ENCODE measurements at places on chromosomes 2 and 18. TPM values are rescaled to one million over a fixed set of nuclear protein-coding genes. Genes with fewer than 3 reads are reported as not detected.

DNA sequence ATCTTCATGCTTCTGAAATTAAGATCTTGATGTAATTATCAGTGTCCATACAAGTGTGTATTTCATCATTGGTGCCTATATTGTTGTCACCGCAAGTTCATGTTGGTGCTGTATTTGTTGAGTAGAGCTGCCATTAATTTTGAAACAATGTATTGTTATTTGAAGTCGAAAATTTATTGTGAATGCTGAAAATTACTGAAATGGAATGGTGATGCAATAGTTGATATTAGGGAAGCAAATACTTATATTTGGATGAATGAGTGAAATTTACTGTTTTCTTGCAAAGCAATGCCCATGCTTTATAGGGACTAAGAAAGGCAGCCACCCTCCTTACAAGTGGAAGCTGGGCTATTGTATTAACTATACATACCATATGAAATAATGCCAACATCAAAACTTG is 41.6 kb downstream of the SERPINB8 start:
- peaks cover 10% of the 10 kb centered on the region for H3K27me3 ChIP-seq
- no peaks in the 10 kb centered on the region for H3K36me3 ChIP-seq
- no peak overlapping the region for H3K27ac ChIP-seq
- no peaks in the 10 kb centered on the region for H3K4me1 ChIP-seq
- H3K4me3 ChIP-seq = no peak overlapping the region
- DNase-seq = no peak

DNA sequence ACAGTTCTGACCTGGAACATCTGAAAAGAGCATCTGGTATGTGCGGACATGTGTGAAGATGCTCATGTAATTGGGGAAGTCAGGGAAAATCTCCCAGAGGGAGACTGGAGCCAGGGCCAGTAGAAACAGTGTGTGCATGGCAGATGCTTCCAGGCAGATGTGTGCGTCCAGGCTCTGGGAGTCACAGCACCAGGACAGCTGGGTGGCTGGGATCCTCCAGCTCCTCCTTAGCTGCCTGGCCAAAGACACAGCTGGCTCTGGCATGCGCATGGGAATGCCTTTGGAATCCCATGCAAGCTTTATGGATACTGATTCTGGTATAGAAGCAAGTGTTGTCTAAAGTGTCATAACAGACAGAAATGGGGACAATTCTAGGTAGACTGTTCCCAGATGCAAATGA is 369.7 kb downstream of the INSIG2 start:
- H3K27ac ChIP-seq = no peak overlapping the region
- no peak overlapping the region for H3K4me3 ChIP-seq
- no peaks in the 10 kb centered on the region for H3K27me3 ChIP-seq
- no peaks in the 10 kb centered on the region for H3K36me3 ChIP-seq

DNA sequence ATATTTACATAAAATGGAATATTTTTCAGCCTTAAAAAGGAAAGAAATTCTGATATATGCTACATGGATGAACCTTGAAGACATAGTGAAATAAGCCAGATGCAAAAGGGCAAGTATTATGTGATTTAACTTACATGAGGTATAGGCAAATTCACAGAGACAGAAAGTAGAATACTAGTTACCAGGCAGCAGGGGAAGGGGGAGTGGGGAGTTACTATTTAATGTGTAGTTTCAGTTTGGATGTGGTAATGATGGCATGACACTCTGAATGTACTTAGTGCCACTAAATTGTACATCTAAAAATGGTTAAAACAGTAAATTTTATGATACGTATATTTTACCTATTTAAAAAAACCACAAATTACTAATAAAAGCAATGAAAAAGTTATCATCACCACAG is 12.1 kb downstream of the METTL4 start:
- H3K4me1 ChIP-seq = no peaks in the 10 kb centered on the region
- no peak overlapping the region for H3K4me3 ChIP-seq
- DNase-seq = no peak

DNA sequence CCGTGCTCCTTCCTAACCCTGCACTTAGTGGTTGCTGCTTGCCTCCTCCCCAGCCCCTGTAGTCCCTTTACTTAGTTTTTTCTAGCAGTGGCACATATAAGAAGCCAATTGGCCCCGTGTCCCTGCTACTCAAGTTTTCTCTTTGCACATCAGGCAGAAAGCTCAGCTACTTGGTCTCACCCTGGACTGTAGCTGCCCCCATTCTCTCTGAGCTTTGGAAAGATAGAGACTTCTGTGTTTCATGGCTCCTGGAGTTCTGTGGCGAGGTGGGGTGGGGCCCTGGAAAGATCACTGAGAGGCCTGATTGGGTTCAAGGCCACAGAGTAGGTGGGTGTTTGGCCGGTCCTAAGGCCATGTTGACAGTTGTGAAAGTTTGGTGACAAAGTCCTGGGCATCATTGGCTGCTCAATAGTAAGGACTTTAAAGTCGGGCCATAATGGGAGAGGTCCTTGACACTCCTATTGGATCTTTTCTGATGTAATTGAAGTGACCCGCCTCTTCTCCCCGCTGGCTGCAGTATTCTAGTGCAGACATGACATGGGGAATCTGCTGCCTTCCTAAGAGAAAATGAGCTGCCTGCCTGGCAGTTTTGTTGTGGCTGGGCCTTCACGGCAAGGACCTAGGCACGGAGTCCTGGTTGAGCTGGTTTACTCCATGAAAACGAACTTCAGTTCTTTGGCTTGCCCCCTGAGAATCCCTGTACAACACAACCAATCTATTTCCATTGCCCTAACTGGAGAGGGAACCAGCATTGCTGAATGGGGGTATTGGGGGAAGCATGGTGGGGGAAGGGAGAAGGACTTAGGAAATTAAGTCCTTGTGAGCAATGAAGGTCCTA is 26.2 kb upstream of the CYP27A1 start:
- H3K4me1 ChIP-seq = no peaks in the 10 kb centered on the region
- H3K36me3 ChIP-seq = peaks cover 41% of the 10 kb centered on the region
- DNase-seq = no peak
- no peak overlapping the region for H3K27ac ChIP-seq
- no peaks in the 10 kb centered on the region for H3K27me3 ChIP-seq

DNA sequence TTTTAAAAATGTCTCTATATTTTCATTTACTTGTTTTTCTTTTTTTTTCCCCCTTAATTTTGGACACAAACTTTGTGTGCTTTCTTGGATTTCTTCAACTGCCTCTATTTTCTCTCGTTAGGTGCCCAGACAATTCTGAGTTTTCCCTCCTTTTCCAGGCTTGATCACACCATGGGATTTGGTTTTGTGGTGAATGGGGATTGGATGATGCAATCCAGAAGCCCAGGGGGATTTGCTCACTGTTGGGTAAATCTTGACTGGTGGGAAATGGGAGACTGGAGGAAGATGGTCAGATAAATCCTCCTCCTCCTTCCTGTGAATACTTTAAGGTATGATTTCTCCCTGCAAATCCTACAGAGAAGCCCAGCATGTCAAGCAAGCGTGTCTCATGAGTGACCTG is 19.5 kb upstream of the PAX8 start:
- no peaks in the 10 kb centered on the region for H3K4me1 ChIP-seq
- DNase-seq = no peak
- H3K4me3 ChIP-seq = no peak overlapping the region
- peaks cover 21% of the 10 kb centered on the region for H3K27me3 ChIP-seq

DNA sequence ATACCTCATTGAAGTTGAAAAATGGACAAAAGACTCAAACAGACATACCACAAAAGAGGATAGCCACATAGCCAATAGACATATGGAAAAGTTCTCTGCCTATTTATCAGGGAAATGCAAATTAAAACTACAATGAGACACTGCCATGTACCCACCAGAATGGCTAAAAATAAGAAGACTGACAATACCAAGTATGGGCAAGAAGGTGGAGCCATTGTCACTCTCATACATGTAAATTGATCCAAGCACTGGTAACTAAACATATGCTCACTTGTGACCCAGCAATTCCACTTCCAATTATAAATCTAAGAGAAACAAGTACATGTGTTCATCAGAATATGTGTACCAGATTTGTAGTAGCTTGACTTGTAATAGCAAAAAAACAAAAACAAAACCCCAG is 4.6 kb downstream of the LOXHD1 start:
- peaks cover 15% of the 10 kb centered on the region for H3K27me3 ChIP-seq
- no peak for DNase-seq
- H3K27ac ChIP-seq = no peak overlapping the region
- no peaks in the 10 kb centered on the region for H3K36me3 ChIP-seq
- H3K4me3 ChIP-seq = no peak overlapping the region

GRCh38 chr2:229836847-229837246 is 85.0 kb downstream of the TRIP12 start:
- peaks cover 16% of the 10 kb centered on the region for H3K36me3 ChIP-seq
- no peak overlapping the region for H3K27ac ChIP-seq
- no peak overlapping the region for H3K4me3 ChIP-seq
- no peak for DNase-seq
- H3K27me3 ChIP-seq = no peaks in the 10 kb centered on the region
- 0 out of 2 replicates have a peak, but pooled peaks cover 3% of the 10 kb centered on the region for H3K4me1 ChIP-seq

GRCh38 chr2:215728504-215729065 is 284.8 kb downstream of the MREG start:
- H3K4me3 ChIP-seq = no peak overlapping the region
- H3K36me3 ChIP-seq = no peaks in the 10 kb centered on the region
- peaks cover 8% of the 10 kb centered on the region for H3K4me1 ChIP-seq
- peak; percentile 95 for DNase-seq

GRCh38 chr2:204170411-204170810 is 233.8 kb downstream of the ICOS start:
- no peaks in the 10 kb centered on the region for H3K4me1 ChIP-seq
- no peak overlapping the region for H3K4me3 ChIP-seq
- H3K27ac ChIP-seq = no peak overlapping the region
- peaks cover 16% of the 10 kb centered on the region for H3K27me3 ChIP-seq
- DNase-seq = no peak
- H3K36me3 ChIP-seq = no peaks in the 10 kb centered on the region

GRCh38 chr2:217914078-217914477 is 88.7 kb downstream of the TNS1 start:
- no peak overlapping the region for H3K4me3 ChIP-seq
- peaks cover 12% of the 10 kb centered on the region for H3K36me3 ChIP-seq
- peaks cover 49% of the 10 kb centered on the region for H3K4me1 ChIP-seq
- no peaks in the 10 kb centered on the region for H3K27me3 ChIP-seq

DNA sequence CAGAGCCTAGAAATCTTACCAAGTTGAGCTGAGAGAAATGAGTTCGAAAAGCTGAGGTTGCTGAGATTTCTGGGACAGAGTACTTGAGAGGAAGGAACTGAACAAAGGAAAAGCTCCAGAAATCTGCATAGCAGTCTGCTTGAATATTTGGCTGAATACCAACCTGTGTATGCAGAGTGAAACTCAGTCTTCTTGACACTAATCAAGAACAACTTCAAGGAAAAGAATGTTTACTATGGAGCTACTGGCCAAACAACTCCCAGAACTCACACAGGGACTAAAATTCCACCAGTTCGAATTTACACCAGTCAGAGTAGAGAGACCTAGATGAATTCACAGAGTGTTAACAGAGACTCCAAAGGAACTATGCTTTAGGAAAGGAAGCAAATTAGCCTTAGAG is 66.5 kb downstream of the USP37 start:
- no peak overlapping the region for H3K27ac ChIP-seq
- peaks cover 3% of the 10 kb centered on the region for H3K36me3 ChIP-seq
- DNase-seq = peak; percentile 65
- H3K4me3 ChIP-seq = no peak overlapping the region

DNA sequence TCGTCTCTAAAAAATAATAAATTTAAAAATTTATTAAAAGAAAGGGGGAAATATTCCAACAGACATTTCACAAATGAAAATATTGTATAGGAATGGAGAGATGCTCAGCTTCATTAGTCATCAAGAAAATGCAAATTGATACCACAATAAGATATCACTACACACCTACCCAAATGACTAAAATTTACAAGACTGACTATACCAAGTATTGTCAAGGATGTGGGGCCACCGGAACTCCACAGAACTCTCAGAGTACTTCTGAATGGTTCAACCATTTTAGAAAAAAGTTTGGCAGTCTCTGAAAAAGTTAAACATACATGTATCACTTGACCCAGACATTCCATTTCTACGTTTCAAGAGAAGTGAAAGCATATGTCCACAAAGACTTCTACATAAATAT is 163.4 kb downstream of the EHBP1 start:
- H3K27me3 ChIP-seq = no peaks in the 10 kb centered on the region
- no peaks in the 10 kb centered on the region for H3K4me1 ChIP-seq

GRCh38 chr2:137888845-137889244 is 75.4 kb upstream of the HNMT start:
- no peaks in the 10 kb centered on the region for H3K4me1 ChIP-seq
- no peaks in the 10 kb centered on the region for H3K27me3 ChIP-seq
- no peak overlapping the region for H3K4me3 ChIP-seq
- H3K36me3 ChIP-seq = no peaks in the 10 kb centered on the region

GRCh38 chr2:79593237-79593867 is 80.5 kb downstream of the CTNNA2 start:
- no peak overlapping the region for H3K27ac ChIP-seq
- H3K27me3 ChIP-seq = no peaks in the 10 kb centered on the region
- H3K4me1 ChIP-seq = no peaks in the 10 kb centered on the region
- no peak for DNase-seq
- H3K36me3 ChIP-seq = no peaks in the 10 kb centered on the region

GRCh38 chr2:101253703-101254450 is 1.2 kb downstream of the CNOT11 start:
- peak; percentile 2 for DNase-seq
- peaks cover 12% of the 10 kb centered on the region for H3K4me1 ChIP-seq
- no peaks in the 10 kb centered on the region for H3K27me3 ChIP-seq
- H3K4me3 ChIP-seq = peak overlapping the region; percentile 84

DNA sequence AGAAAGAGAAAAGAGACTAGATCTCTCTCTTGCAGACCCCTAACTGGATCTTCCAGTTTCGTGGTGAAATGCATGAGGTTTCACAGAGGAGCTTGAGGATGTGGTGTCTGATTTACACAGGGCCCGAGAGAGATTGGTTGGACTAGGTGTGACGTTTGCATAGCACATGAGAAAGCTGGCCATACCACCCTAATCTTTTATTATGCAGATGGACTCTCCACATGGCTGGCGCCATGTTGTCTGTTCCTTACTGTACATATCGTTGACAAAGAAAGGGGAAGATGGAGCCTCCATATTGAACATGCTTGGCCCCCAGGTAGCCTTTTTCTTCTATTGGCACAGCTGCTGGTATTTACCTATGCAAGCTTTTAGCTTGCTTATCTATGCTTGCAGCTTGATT is 27.5 kb upstream of the PGAP1 start:
- no peak overlapping the region for H3K4me3 ChIP-seq
- no peaks in the 10 kb centered on the region for H3K27me3 ChIP-seq
- H3K27ac ChIP-seq = no peak overlapping the region

GRCh38 chr18:37184209-37184868 is 355.4 kb downstream of the KIAA1328 start:
- no peaks in the 10 kb centered on the region for H3K27me3 ChIP-seq
- no peak overlapping the region for H3K27ac ChIP-seq
- DNase-seq = no peak
- no peak overlapping the region for H3K4me3 ChIP-seq
- no peaks in the 10 kb centered on the region for H3K36me3 ChIP-seq

- peaks cover 16% of the 10 kb centered on the region for H3K36me3 ChIP-seq
- H3K27ac ChIP-seq = no peak overlapping the region
- DNase-seq = no peak
Measured at GRCh38 chr2:109480486-109481195, 133.1 kb downstream of the SEPTIN10 start.

- peak; percentile 24 for DNase-seq
- H3K4me3 ChIP-seq = no peak overlapping the region
- no peaks in the 10 kb centered on the region for H3K4me1 ChIP-seq
- no peaks in the 10 kb centered on the region for H3K27me3 ChIP-seq
Measured at GRCh38 chr18:39751161-39751560, 2185.6 kb upstream of the CELF4 start.

The CACNB4 gene
- total RNA-seq = 0.36 TPM

The C1D gene
- total RNA-seq = 13.6 TPM

The CNTNAP5 gene
- not detected for total RNA-seq

The LYPD6B gene
- total RNA-seq = not detected

The GPR45 gene
- total RNA-seq = not detected

The SERPINB11 gene
- not detected for total RNA-seq

The TUBA3D gene
- not detected for total RNA-seq

The FABP1 gene
- not detected for total RNA-seq

The ST8SIA3 gene
- not detected for total RNA-seq
